ENCODE measurements at places on chromosomes 3 and 15.

- DNase-seq: no peak
These were observed 288.4 kb upstream of the LYSMD4 start for GRCh38 chr15:100021653-100022052.

DNA sequence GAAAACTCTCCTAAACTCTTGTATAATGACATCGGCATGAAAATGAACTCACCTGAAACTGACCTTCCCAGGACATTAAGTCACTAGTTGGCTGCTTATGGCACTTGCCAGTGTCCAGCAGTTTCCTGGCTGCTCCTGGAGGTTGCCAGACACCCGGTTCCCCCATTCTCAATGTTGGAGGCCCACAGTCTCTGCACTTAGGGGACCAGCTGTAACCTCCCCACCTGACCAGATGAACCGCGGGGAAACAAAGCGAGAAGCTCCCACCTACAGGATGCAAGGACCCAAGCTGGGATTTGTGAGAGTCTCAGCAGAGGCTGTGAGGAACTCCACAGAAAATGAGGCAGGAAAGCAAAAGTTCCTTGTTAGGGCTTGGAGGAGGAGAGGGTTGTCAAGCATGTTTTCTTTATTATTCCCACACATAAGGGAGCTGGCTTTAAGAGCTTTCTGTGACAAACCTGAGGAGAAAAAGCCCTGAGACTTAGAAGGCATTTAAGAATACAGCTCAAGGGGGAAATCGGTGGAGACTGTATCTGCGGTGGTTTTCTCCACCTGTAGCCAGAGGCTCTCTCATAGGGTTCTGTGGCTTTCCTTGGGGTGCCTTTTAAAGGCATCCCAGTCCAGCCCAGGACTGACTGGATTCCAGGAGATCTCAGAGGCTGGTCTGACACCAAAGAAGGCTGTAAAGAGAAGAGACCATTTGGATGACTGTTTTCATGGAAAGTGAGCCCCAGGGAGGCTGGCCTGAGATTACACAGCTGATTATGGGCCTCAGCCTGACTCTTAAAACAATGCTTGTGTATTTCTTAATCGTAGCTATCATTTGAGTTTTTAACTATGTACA is 4.6 kb downstream of the TPM1 start:
- no peak for DNase-seq

- peak; percentile 18 for DNase-seq
These were observed 33.2 kb upstream of the SECISBP2L start for GRCh38 chr15:49079340-49080039.

DNA sequence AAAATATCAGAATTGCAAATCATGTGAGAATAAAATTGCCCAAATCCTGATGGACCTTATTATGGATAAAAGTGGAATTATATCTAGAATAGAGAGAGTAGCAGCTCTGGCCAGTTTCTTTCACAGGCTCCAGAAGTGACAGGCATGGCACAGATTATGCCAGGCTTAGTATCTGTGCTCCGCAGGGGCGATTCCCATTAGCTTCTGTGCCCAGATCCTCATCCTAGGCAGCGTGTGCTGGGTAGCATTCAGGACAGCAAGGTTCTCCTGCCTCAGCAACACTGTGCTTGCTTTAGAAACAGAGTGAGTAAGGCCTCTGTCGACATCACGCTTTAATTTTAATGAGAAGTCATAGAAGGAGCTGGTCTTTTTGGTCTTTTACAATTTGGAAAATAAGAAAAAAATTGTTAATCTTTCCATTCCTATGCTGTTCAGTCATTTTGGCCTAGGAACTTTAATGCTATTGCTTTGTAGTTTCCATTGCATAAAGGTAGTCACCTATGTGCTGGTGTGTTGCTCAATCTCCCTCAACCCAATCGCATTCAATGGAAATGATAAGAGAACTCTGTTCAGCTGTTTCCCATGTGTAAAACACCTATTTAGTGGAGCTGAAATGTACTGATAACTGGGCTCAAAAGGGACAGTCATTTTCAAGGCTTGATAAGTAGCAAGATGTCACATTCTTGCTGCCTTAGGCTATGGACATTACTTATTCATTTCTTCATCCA is 770.1 kb downstream of the AGBL1 start:
- DNase-seq: no peak

- no peak for DNase-seq
These were observed 30.1 kb upstream of the KY start for GRCh38 chr3:134680796-134681521.

- peak; percentile 39 for DNase-seq
These were observed 256.5 kb downstream of the THRB start for GRCh38 chr3:24237971-24238706.

DNA sequence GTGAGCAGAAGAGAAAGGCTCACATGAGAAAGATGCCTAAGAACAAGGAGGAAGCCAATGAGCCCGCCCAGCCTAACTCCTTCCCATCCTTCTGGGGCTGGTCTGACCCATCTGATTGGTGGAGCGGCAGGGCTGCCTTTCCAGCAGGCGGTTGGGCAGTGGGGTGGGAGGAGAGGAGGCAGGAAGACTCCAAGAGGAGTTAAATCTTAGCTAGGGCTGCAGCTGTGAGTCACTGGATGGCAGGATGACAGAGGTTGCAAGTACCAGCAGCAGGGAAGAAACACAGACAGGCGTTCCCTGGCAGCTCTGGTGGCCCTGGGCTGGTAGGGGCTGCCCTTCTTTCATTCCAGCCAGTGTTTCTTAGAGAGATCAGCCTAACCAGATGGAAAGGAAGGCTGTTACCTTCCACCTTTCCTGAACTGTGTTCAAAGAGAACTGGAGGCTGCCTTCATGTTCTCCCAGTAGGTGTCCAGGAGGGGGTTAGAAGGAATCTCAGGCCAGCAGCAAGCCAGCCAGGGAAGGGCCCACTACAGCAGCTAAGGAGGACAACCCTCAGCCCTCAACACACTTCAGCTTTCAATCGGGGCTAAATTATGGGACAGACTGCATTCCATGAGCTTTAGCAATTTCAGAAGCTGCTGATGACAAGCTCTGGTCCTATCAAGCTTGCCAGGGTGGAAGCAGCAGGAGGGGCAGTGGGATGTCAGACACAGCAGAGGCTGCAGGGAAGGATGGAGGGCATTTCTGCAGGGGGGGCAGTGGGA is 50.3 kb downstream of the CHSY1 start:
- DNase-seq: peak; percentile 81

GRCh38 chr3:69484507-69485393 is 98.9 kb upstream of the FRMD4B start:
- no peak for DNase-seq

- no peak for DNase-seq
These were observed 74.8 kb upstream of the NAALADL2 start for GRCh38 chr3:174784206-174784934.

GRCh38 chr3:71441217-71441924 is 142.2 kb downstream of the FOXP1 start:
- DNase-seq: no peak

DNA sequence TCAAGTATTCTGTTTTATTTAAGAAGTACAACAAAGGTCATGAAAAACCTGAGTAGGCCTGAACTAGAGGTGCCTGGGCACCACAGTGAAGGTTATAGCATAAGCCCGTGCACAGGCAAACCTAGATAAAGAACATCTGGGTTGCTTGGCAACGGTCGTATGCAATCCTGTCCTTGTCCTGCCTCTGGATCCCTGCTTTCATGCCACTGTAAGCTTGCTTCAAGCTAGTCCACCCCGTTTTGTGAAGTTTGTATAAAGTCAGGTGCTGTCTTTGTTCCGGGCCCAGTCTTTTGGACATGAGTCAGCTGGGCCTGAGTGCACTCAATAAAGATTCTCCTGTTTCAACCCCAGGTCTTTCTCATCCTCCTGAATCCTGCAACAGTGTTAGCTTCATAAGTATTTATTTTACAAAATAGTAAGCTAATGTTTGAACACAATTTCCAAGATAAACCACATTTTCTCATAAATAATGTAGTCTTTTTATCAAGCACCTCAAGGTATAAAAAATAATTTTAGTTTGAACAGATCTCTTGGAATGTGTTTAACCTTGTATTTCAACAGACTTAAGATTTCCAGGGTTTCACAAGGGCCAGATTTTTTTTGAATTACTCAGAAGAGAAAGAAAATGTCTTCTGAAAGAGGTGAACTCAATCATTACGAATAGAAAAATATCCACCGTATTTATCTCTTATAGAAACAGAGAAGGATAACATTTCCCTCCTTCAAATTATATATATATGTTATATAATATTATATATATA is 14.3 kb upstream of the SLC9C1 start:
- DNase-seq: no peak

DNA sequence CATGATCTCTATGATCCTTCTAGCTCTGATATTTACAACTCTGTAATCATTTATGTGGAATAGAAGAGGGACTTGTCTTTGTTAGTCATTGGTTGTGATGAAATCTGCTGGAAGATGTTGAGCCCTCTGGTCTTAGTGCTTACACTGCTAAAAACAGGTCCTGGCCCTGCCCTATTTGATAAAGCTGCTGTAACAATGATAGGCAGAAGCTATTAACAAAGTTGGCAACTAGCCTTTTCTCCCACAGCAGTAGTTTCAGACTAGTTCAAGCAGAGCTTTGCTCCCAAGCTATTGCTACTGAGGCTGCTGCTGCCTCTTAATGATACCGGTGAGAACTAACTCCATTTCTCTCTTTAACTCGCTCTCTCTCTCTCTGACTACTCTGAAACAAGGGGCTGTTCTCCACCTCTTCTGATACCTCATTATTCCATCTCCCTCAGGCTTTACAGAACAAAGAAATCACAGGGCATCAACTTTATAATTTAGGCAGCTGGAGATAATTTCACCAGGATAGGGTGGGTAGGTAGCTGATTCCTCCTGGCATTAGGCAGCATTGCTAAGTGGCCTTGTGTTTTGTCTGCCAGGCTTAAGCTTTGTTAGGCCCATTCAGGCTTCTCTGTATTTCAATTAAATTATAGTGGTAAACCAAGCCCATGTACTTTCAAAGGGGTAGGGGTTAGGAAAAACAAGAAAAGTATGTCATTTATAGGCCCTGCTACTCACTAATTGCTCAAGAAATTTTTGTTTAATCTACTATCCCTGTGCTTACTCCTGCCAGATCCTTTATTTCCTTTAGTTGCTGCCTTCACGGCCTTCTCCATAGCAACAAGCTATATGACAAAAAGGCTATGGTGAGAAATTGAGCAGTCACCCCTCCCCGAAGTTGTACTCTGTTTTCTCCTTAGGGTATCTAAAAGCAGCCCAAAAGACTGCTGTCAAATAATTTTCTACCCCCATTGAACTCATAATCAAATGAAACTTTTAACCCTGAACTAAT is 139.6 kb downstream of the RBPMS2 start:
- DNase-seq: no peak

GRCh38 chr15:100334905-100335304 is 6.9 kb downstream of the ADAMTS17 start:
- DNase-seq: peak; percentile 41

DNA sequence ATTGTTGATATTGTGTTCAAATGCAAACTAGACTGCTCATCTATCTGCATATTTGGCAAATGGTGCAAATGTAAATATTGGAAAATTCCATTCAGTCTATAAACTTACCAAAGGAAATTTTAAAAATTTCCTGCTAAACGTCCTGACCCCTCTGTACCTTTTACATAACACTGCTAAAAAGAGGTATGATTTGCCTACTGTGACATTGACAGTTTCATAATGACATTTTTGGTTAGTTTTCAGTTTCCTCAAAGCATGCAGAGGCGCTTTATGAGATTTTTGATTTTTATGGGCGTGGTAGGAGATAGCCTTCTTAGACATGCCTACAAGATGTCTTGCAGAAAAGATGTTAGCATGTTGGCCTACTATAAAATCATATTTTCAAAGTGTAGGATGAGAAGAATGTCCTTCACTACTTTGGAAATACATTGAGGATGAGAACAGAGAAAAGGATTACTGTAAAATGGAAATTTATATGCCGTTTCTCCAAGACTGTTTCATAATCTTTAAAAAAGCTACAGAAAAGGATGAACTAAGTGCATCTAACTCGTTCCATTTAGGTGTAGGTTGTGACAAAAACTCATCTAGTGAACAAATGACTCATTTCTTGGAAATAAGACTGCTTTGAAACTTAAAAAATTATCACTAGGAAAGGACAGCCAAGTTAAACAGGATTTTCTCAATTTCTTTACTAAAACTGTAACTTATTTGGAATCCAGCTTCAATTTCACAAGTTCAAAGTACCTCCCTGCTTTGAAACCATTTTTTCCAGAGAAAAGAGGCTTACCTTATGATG is 14.5 kb upstream of the ISLR start:
- no peak for DNase-seq

- DNase-seq: no peak
These were observed 38.6 kb downstream of the IGF1R start for GRCh38 chr15:98686983-98687382.

DNA sequence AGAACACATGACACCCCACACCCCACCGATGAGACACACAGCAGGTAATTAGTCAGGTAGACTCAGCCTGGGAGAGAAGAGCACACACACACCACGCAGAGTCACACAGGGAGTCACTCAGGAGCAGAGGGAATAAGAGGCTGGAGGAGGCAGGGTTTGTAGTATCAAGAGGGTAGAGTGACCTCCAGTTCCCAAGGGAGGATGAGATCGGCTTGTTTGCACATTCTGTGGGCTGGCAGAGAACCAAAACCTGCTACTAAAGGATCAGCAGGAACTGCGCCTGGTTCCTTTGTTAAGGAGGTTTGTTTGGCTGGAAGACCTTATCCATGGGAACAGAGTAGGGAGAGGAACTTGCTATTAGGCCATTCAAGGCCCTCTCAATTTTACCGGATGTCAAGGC is 281.4 kb upstream of the SLCO3A1 start:
- no peak for DNase-seq

DNA sequence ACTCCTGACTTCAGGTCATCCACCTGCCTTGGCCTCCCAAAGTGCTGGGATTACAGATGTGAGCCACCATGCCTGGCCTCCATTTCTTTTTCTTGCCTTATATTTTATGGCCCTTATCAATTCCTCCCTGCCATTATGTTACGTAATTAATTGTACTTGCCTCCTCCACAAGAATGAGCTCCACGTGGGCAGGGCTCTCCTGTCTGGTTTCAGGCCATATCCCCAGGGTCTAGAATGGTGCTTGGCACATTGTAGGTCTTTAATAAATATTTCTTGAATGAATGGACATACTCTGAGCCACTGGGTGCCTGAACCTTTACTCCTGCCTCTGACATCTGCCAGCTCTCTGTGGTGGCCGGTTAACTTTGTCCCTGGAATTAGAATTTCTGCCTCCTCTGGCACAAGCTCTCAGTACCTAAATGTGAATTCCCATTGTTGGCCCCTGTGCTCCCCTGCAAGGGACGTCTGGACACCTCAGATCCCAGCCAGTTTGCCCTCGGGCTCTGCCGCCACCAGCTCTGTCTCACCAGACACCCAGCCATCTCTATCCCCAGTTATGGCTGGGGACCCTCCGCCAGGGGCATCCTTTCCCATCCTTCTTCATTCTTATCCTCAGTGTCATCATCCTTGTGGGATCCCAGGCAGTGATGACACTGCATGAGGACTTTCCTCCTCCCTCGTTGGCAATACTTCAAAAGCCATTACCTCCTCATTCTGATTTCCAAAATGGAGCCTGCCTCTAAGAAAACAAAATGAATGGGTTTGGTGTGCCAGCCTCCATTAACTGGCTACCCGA is 165.6 kb upstream of the SMAD3 start:
- DNase-seq: no peak

- DNase-seq: no peak
These were observed 70.0 kb upstream of the SLC6A6 start for GRCh38 chr3:14332392-14332791.

Data from WTC11 (cell line).